ENCODE measurements at places on chromosomes 2 and 18. TPM values are rescaled to one million over a fixed set of nuclear protein-coding genes. Genes with fewer than 3 reads are reported as not detected.

GRCh38 chr18:68402784-68403183 is 312.1 kb downstream of the TMX3 start:
- no peak for DNase-seq

GRCh38 chr18:63161761-63162195 is 157.8 kb downstream of the BCL2 start:
- DNase-seq = no peak

- DNase-seq = no peak
Measured at GRCh38 chr2:72082021-72082601, 65.6 kb downstream of the CYP26B1 start.

GRCh38 chr2:196985511-196986183 is 59.1 kb upstream of the PGAP1 start:
- no peak for DNase-seq

GRCh38 chr2:55314985-55315384 is 46.0 kb upstream of the MTIF2 start:
- DNase-seq = no peak

RNF152 gene
- polyA plus RNA-seq = 8.0 TPM

SLC19A3 gene
- 6.6 TPM for polyA plus RNA-seq

ALLC gene
- polyA plus RNA-seq = not detected

FSHR gene
- polyA plus RNA-seq = not detected

ANKRD53 gene
- polyA plus RNA-seq = 0.89 TPM

UGT1A4 gene
- 0.03 TPM for polyA plus RNA-seq

WDSUB1 gene
- 26.0 TPM for polyA plus RNA-seq
